ENCODE measurements at places on chromosomes 12 and 14. TPM values are rescaled to one million over a fixed set of nuclear protein-coding genes. Genes with fewer than 3 reads are reported as not detected.
A peak's percentile ranks its signal among the peaks of the same experiment; 100 is the strongest.

DNA sequence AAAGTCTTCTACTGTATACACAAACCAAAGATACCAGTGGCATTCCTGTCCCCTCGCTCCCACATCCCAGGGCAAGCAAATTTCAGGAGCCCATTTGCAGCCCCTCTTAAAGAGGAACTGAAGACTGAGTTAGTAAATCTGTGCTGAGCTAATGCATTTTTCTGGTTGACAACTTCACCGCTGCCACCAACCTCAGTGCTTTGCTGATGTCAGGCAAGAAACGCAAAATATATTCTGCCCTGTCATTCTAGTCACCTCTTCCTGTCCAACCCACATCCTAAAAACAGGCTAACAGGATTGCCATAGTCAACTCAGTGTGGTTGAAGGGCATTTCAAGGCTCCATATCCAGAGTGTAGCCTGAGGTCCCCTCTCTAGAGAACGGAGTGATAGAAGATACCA lies 59.4 kb upstream of the FICD start:
- no peaks in the 10 kb centered on the region for H3K27me3 ChIP-seq
- no peak overlapping the region for H3K27ac ChIP-seq
- H3K36me3 ChIP-seq, result no peaks in the 10 kb centered on the region
- DNase-seq, result no peak
- no peak overlapping the region for H3K4me3 ChIP-seq
- no peaks in the 10 kb centered on the region for H3K4me1 ChIP-seq

Gene DPY19L2
- 11.9 TPM for total RNA-seq

GRCh38 chr12:252636-253035 lies 10.0 kb downstream of the SLC6A13 start:
- H3K4me1 ChIP-seq, result no peaks in the 10 kb centered on the region
- H3K27me3 ChIP-seq, result no peaks in the 10 kb centered on the region
- no peak for DNase-seq
- H3K27ac ChIP-seq, result no peak overlapping the region
- no peak overlapping the region for H3K4me3 ChIP-seq
- H3K36me3 ChIP-seq, result no peaks in the 10 kb centered on the region

- no peaks in the 10 kb centered on the region for H3K36me3 ChIP-seq
- no peak overlapping the region for H3K4me3 ChIP-seq
- no peak for DNase-seq
- H3K27ac ChIP-seq, result no peak overlapping the region
- no peaks in the 10 kb centered on the region for H3K4me1 ChIP-seq
Measured at GRCh38 chr14:54356172-54356571, 40.6 kb upstream of the CDKN3 start.

Gene PLEKHG7
- total RNA-seq, result not detected

GRCh38 chr14:92310776-92311375 lies 12.1 kb upstream of the SLC24A4 start:
- no peaks in the 10 kb centered on the region for H3K36me3 ChIP-seq
- H3K27me3 ChIP-seq, result no peaks in the 10 kb centered on the region
- H3K4me3 ChIP-seq, result no peak overlapping the region

GRCh38 chr14:20477211-20477876 lies 8.1 kb downstream of the PNP start:
- DNase-seq, result no peak
- H3K27me3 ChIP-seq, result no peaks in the 10 kb centered on the region
- H3K27ac ChIP-seq, result no peak overlapping the region

GRCh38 chr12:93060666-93061472 lies 131.8 kb upstream of the EEA1 start:
- no peak overlapping the region for H3K4me3 ChIP-seq
- H3K36me3 ChIP-seq, result no peaks in the 10 kb centered on the region
- no peaks in the 10 kb centered on the region for H3K27me3 ChIP-seq
- H3K27ac ChIP-seq, result peak overlapping the region; percentile 85
- DNase-seq, result no peak

- DNase-seq, result no peak
- no peaks in the 10 kb centered on the region for H3K4me1 ChIP-seq
- no peak overlapping the region for H3K27ac ChIP-seq
- no peaks in the 10 kb centered on the region for H3K36me3 ChIP-seq
Measured at GRCh38 chr12:106291342-106291741, 11.2 kb upstream of the TCP11L2 start.

DNA sequence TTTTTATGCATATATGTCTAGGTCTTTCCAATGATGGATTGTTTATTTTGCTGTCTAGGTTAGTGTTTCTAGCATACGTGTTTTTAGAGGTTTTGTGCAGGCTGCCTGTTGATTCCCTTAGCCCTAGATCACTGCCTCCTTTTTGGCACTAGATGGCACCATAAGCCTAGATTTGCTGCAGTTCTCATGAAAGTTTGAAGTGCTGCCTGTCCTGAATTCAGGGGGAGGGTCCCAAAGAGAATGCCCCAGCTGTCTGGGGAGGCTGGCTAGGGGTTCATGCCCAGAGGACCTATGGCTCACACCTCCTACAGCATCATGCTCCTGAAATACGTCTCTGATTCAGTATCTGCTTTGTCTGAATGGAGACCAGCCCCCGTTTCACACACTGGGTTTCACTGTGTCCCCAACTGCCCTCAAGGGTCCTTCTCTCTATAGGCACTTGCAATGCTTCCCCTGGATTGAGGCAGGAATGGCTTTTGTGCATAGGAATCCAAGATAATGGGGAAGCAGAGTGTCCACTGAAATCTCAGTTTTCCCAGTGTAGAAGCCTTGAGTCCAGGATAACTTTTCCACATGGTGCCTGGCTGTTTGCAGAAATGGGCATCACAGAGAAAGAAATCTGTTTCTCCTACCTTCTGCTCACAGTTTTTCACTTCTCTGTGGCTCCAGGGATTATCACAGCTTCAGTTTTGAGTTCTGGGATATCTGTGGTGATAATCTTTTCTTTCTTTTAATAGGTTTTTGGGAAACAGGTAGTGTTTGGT lies 14.2 kb upstream of the TXNRD1 start:
- no peaks in the 10 kb centered on the region for H3K4me1 ChIP-seq
- H3K27ac ChIP-seq, result no peak overlapping the region
- no peak overlapping the region for H3K4me3 ChIP-seq

GRCh38 chr12:114733919-114734318 lies 49.9 kb upstream of the TBX3 start:
- H3K27me3 ChIP-seq, result no peaks in the 10 kb centered on the region
- H3K36me3 ChIP-seq, result no peaks in the 10 kb centered on the region
- no peaks in the 10 kb centered on the region for H3K4me1 ChIP-seq
- H3K27ac ChIP-seq, result no peak overlapping the region

DNA sequence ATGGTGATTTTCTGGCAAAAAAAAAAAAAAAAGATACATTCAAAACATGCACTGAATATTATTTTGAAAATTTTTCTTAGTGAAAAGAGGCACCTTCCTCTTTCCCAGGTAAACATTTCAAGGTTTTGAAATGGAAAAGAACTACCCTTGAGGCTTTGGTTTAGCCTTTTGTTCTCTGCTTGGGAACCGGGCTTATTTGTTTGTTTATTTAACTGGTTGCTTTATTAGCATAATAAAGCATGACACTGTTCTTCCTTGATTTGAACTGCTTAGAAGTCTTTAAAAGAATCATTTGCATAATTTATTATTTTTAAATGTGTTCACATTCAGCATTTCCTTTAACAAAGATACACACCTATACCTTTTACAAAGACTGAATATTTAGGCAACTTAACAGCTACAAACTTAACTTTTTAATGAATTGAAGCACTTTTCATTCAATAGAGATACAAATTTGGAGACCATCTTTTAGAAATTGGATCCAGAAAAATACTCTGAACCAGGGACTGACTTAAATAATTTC lies 174.5 kb downstream of the FBXL14 start:
- no peaks in the 10 kb centered on the region for H3K36me3 ChIP-seq
- H3K4me3 ChIP-seq, result no peak overlapping the region
- no peak for DNase-seq
- H3K27me3 ChIP-seq, result no peaks in the 10 kb centered on the region

Gene TOX4
- 67.8 TPM for total RNA-seq

DNA sequence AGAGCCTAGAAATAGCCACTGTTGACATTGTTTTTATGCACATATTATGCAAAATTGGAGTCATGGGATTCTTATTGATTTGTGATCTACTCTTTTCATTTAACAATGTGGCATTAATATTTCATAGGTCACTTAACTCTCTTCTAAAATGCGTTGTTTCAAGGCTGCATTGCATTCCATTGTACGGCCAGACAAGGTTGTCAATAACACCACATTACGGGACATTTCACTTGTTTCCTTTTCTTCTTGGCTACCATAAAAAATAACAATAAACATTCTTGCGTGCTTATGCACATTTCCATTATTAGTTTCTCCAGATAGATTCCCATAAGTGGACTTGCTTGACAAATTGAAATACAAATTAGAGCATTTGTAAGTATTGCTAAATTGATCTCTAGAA lies 120.8 kb upstream of the TMCC3 start:
- DNase-seq, result no peak
- H3K27ac ChIP-seq, result no peak overlapping the region
- H3K36me3 ChIP-seq, result no peaks in the 10 kb centered on the region
- H3K27me3 ChIP-seq, result no peaks in the 10 kb centered on the region

Gene CCDC196
- total RNA-seq, result not detected

Gene RDH5
- total RNA-seq, result 51.1 TPM

DNA sequence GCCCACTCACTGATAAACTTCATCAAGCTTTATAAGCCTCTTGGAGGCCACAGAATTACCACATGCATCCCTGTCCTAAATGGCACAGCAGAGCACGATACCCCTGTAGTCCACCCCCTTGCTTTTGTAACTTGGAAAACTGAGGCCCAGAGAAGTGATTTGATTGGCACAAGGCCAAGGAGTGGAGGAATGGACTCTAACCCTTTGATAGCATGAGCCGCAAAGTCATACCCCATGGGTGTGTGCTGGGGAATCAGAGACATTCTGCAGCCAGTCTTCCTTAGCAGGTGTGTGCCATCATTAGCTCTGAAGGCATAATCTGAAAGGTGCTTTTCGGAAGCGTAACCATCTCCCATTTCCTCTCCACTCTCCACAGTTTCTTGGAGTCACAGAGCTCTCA lies 28.5 kb upstream of the PWP1 start:
- no peak overlapping the region for H3K27ac ChIP-seq
- no peaks in the 10 kb centered on the region for H3K27me3 ChIP-seq
- H3K36me3 ChIP-seq, result no peaks in the 10 kb centered on the region

All from aorta (tissue), 5 donors.